CD4-positive, alpha-beta memory T cell (primary cell): ENCODE measurements at places on chromosomes 7 and 10. TPM values are rescaled to one million over a fixed set of nuclear protein-coding genes. Genes with fewer than 3 reads are reported as not detected.

- no peak overlapping the region for H3K4me3 ChIP-seq
- DNase-seq, result no peak
- peaks cover under 1% of the 10 kb centered on the region for H3K36me3 ChIP-seq
- no peak overlapping the region for H3K27ac ChIP-seq
Observed at GRCh38 chr10:124511205-124512039, 49.8 kb downstream of the LHPP start.

- DNase-seq, result no peak
- no peaks in the 10 kb centered on the region for H3K4me1 ChIP-seq
- H3K27me3 ChIP-seq, result no peaks in the 10 kb centered on the region
- no peaks in the 10 kb centered on the region for H3K36me3 ChIP-seq
Observed at GRCh38 chr10:4181621-4182049, 396.6 kb upstream of the KLF6 start.

The ELN gene
- total RNA-seq, result not detected

The FRMPD2 gene
- total RNA-seq, result not detected

DNA sequence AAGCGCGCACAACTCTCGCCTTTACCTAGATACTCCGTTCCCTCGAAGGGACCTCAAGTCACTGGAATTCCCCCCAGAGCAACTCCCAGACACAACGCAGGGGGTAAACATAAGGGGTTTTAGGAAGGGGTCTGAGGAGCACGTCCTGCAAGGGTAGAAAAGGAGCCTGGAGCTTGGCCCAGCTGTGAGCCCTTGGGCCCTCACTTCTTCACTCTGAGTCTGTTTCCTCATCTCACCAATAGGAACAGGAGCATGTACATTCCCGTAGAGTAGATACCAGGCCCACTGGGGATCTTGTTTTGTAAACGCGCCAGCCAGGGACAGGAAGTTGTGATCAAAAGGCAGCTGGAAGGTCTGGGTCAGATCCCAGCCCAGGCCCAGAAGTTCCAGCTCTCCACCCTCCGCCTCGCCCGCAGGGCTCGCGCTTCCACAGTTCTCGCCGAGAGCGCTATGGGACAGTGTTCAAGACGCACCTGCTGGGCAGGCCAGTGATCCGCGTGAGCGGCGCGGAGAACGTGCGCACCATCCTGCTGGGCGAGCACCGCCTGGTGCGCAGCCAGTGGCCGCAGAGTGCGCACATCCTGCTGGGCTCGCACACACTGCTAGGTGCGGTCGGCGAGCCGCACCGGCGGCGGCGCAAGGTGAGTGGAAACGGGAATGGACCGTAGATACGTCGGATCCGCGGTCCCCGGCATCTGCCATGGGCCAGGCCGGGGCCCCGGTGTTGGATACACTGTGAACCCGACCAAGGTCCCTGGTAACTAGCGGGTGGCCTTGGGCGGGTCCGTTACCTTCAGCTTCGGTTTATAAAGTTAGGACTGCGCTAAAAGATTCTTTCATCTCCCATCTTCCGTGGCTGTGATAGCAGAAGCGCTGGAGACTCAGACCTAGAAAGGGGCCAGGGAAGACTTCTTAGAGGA lies 1.3 kb downstream of the CYP26C1 start:
- H3K4me1 ChIP-seq, result peaks cover 20% of the 10 kb centered on the region
- peak; percentile 12 for DNase-seq
- no peak overlapping the region for H3K27ac ChIP-seq

The GRM8 gene
- total RNA-seq, result not detected

DNA sequence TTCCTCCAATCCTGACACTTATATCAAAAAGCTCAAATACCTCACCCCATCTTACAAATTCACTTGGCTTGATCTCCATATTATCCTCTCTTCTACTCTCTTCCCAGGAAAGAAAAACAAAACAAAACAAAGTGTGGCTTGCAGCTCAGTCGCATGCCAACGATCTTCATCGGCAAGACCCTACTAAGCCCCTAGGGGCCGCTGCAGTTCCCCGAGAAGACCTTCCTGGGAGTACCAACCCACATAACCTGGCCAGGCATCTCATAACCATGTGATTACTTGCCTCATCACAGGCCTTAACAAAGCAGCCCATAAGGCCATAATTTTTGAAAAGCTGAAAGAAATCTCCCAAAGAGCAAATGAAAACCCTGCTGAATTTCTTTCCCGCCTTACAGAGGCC lies 103.7 kb downstream of the ZNF92 start:
- H3K36me3 ChIP-seq, result no peaks in the 10 kb centered on the region
- peaks cover 52% of the 10 kb centered on the region for H3K4me1 ChIP-seq
- no peak overlapping the region for H3K27ac ChIP-seq
- no peak overlapping the region for H3K4me3 ChIP-seq
